Esophagus squamous epithelium (tissue), 5 donors: ENCODE measurements at places on chromosomes 5 and 9. TPM values are rescaled to one million over a fixed set of nuclear protein-coding genes. Genes with fewer than 3 reads are reported as not detected.

DRD1 gene
- not detected for total RNA-seq

KLHL3 gene
- 1.7 TPM for total RNA-seq

SAPCD2 gene
- 14.7 TPM for total RNA-seq

ST8SIA4 gene
- 4.4 TPM for total RNA-seq
